ENCODE measurements at places on chromosomes 16 and 17.

GRCh38 chr17:42843358-42843934, 934 bp upstream of the AOC2 start:
- no peak for DNase-seq

DNA sequence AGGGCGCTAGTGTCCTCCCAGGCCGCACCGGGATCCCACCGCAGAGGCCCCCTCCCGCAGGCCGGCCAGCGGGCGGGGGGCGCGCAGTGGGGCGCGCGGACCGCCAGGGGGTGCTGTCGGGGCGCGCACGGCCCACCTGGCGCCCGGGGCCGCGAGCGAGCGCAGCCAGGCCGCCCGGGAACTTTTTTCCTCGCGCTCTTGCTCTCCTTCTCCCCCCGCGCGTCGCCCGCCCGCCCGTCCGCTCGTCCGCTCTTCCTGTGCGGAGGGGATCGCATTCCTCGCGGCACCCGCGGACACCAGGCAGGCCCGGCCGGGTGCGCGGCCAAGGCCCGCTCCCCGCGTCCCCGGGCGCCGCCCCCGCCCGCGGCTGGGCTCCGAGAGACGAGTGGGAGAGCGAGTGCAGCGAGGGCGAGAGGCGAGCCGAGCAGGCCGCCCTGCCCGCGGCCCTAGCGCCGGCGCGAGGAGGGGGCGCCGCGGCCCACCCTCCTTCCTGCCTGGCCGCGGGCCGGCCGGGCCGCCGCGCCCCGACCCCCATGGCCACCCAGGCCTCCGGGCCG, at the start of gene RAI1:
RAI1 (plus strand) TSS at position 272 of the 557 bp plus-strand sequence. CDS start 111,491 bp downstream, outside the sequence.
- DNase-seq = no peak

- peak; percentile 36 for DNase-seq
Measured at GRCh38 chr16:76639685-76640289, 362.6 kb downstream of the CNTNAP4 start.

DNA sequence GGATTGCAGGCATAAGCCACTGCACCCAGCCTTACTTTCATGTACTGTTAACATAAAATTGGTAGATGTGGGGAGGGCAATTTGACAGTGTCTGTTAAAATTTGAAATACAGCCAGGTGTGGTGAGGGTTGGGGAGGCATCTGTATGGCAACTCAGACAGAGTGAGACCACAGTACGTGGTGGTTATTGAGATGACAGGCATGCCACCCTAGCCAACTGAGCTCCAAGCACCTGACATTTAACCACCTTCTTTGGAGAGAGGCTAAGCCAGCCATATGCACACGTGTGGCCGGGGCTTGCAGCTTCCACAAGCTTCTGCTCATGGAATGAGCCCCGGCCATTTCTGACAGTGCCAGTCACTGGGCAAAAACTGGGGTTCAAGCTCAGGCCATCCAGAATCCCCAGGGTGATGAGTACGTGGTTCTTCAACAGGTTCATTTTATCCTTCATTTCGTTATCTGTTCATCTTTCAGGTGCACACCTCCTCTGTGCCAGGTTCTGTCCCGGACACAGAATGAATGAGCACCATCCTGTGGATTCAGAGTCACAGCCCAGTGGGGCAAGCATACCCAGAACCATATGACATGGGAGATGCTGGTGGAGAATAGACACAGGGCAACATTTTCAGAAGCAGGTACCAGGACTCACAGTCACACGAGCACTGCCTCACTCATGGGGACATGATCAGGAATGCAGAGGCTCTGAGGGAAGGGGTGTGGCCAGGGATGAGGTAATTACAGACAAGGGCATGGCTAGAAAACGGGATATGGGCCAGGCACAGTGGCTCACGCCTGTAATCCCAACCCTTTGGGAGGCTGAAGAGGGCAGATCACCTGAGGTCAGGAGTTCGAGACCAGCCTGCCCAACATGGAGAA, 36.2 kb downstream of the C16orf82 start:
- DNase-seq = no peak

DNA sequence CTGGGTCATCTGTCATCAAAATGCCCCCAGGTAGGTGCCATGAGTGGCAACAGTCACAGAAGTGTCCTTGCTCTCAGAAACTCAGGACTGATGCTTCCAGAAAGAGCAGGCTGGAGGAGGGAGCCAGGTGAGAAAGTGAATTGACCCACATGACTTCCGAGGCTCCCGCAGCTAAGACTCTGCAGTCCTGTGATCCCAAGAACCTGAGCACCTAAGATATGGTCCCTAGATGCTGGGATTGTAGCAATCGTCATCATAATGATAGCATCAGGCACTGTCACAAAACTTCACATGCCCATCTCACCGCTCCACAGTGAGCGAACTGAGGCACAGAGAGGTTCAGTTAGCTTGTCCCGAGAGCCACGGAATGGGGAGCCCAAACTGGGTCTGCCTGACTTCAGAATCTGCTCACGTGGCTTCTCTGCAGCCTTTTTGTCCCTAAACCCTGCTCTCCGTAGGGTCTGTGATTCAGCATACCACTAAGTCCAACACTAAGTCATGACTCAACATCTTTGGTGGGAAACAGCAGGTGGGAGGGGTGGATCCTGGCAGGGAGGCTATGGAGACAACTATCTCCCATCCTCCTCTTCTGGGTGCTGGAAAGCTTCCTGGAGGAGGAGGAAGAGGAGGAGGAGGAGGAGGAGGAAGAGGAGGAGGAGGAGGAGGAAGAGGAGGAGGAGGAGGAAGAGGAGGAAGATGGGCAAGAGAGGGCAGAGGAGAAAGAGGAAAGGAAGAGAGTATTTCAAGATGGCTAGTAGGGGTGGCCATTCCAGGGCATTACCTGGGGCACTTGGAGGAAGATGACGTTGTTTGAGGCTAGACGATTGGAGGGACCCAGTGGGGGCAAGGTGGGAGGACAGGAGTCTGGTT, 55.5 kb upstream of the DLX4 start:
- no peak for DNase-seq

DNA sequence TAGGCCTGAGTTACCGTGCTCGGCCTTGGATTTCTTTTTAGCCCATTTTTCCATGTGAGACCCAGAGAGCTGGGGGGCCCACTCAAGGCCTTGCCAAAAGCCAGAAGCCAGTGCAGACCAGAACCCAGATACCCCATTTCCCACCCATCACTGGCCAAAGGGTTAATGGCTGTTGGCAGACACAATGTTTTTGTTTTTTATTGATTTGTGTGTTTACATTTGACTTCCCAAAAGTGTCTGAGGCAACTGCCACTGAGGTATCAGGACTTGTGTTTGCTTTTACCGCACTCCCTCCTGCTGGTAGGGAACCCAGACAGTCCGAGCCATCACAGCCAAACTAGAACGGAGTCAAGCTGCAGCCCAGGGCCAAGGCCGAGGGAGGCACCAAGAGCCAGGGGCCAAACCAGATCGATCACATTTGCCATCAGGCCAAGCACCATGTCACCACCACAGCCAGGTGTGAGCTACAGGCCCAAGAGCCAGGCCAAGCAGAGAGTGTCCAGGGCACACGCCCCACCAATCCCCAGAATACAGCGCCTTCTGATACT, 7.7 kb upstream of the TNFSF12 start:
- DNase-seq = no peak

DNA sequence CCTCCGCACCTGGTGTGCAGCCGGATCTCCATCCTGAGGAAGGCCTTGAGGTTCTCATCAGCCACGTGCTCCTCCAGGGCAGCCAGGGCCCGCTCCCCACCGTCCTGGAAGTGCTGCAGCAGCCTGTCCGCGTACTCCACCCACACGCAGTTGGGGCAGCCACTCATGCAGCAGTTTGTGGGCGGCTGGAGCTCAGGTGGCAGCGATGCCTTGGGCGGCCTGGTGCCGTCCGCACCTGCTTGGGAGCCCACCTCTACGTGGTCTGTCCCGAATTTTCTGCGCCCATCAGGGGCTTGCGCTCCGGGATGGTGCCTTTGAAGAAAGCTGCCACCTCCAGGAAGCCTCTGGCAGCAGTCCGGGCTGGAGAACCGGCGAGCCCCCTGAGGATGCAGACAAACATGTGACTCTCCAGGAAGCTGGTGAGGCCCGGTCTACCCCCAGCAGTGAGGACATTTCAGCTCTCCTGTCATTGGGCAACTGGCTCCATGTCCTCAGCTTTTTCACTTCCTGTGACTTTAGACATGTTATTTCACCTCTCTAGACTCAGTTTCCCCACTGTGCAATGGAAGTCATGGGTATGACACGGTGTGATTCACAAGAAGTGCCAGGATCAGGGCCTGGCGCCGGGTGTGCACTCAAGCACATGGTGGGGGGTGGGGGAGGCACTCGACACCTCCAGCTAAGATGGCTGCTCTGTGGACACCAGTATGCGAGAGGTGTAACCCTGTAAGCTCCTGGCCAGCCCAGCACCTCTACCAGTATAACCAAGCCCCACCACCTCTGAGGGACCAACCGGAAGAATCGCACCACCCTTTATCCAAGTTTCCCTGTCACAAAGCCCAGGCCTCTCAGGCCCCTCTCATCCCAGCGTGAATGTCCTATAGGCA, 957 bp downstream of the OXLD1 start:
- no peak for DNase-seq

GRCh38 chr16:78955206-78955605, 645.3 kb downstream of the MAF start:
- DNase-seq = no peak

GRCh38 chr17:19237389-19238166, 412 bp downstream of the EPN2 start:
- DNase-seq = no peak

GRCh38 chr17:72137161-72137560, 16.3 kb downstream of the SOX9 start:
- no peak for DNase-seq

DNA sequence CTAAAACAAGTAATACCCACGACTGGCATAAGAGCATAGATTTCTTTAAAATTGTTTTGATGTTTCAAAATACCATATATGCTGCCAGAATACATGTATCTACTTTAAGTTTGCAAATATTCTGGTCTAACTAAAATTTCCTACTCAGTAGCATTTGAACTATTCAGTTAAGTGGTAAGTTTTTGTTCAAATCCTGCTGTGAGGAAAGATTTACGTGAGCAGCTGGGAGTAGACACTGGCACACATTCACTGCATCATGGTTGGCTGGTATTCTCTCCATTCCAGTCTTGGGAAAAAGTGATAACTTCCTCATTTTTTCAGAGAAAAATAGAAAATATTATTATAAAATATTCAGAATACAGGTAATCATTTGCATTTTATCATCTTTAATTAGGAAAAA, 133.6 kb downstream of the SKAP1 start:
- DNase-seq = no peak

- no peak for DNase-seq
Measured at GRCh38 chr17:37718324-37719048, 26.4 kb downstream of the HNF1B start.

- no peak for DNase-seq
Measured at GRCh38 chr16:65388592-65388991, 266.7 kb upstream of the CDH11 start.

- no peak for DNase-seq
Measured at GRCh38 chr17:15220785-15221184, 44.3 kb downstream of the PMP22 start.

- no peak for DNase-seq
Measured at GRCh38 chr17:16488186-16488967, 3.6 kb downstream of the LRRC75A start.

DNA sequence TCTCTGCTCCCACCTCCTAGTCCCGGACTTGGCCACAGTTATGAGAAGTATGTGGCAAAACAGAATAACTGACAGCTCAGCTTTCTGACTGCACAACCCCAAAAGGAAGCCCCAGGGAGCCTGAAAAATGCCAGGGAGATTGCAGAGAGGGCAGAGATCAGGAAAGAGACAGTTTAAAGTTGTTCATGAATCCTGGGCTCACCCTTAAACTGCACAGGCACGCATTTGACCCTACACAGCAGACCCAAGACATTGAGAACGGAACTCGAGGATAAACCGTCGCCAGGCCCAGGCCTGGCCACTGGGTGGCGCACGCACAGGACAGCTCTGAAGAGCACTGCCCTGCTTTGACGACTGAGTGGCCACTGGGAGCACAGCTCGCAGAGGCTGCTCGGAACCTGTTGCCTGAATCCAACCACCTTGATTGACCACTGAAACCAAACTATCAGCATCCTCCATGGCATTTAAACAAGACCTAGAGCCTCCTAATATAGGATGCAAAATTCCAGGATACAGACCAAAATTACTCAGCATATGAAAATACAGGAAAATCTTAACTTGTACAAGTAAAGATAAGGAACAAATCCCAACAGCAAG, 114.0 kb downstream of the C16orf95 start:
- DNase-seq = no peak

DNA sequence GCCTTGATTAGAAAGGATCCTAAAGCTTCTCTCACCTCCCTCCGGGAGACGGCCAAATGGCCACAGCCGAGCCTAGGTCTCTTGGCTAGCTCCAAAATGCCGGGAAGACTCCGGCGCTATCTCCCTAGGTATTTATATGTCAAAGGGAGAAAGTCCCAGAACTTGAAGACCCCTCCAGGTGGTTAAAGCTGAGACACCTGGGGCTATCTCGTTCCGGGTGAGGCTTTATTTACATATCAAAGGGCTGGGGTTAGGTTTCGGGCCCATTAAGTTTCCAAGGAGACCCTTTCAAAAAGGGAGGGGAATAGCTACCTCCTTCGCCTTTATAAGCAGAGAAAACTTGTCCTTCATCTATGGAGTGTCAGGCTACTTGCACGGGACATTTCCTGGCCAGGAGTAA, 70.9 kb upstream of the KIFC3 start:
- DNase-seq = no peak

DNA sequence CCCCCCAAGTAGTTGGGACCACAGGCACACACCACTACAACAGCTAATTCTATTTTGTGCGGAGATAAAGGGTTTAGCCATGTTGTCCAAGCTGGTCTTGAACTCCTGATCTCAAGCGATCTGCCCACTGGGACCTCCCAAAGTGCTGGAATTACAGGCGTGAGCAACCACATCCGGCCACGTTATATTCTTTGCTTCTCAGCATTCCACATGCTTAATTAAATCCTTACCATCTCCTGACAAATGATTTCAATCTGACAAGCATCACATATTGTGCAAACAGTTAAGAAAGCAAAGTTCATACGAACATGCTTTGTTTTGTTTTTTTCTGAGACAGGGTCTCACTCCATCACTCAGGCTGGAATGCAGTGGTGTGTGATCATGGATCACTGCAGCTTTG, 18.2 kb downstream of the HIGD1B start:
- DNase-seq = no peak

DNA sequence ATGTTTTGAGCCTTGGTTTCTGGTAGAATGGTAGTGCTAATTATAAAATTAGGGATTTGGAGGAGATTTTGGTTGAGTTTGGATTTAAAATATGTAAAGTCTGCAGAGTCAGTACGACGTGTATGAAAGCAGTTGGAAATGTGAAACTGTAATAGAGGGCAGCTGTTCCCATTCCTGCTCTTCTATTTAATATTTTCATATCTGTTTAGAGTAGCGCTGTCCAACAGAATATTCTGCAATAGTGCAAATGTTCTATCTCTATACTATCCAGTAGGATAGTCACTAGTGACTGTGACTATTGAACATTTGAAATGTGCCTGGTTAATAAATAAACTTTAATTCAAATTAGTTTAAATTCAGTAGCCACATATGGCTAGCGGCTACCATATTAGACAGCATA, 443.4 kb upstream of the SOX9 start:
- DNase-seq = no peak

DNA sequence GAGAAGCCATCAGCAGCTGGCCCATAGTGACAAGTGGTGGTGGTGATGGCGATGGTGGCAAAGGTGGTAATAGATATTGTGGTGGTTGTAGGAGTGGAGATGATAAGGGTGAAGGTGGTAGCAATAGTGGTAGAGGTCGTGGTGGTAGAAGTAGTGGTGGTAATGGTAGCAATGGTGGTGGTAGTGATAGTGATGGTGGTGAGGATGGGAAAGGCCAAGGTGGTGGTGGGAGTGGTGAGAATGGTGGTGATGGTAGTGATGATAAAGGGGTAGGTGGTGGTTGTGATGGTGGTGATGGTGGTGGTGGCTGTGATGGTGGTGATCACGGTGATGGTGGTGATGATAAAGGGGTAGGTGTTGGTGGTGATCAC, 13.1 kb downstream of the CDH5 start:
- no peak for DNase-seq
